ENCODE measurements at places on chromosomes 6 and 20. TPM values are rescaled to one million over a fixed set of nuclear protein-coding genes. Genes with fewer than 3 reads are reported as not detected.

The COL9A1 gene
- total RNA-seq: not detected

The TMEM217 gene
- total RNA-seq: 3.1 TPM

The CD24 gene
- not detected for total RNA-seq

The AKIRIN2 gene
- 45.2 TPM for total RNA-seq

DNA sequence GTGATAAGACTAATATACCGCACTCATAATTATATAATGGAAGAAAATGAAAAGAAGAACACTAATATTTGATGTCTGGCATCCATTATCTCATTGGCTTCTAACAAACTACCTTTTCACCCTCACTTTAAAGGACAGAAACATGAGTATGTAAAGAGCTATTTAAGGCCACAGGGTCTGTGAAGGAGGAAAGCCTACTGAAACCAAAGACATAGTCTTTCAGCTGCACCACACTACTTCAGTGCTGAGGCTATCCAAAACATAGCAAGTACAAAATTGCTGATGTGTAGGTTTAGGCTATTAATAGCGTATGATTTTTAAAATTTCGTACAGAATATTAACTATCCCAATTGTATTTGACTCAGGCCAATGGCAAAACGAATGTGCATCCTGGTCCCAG, 38.2 kb upstream of the SLC2A12 start:
- no peak for DNase-seq

GRCh38 chr20:57679113-57679512, 30.7 kb downstream of the PMEPA1 start:
- DNase-seq: no peak

DNA sequence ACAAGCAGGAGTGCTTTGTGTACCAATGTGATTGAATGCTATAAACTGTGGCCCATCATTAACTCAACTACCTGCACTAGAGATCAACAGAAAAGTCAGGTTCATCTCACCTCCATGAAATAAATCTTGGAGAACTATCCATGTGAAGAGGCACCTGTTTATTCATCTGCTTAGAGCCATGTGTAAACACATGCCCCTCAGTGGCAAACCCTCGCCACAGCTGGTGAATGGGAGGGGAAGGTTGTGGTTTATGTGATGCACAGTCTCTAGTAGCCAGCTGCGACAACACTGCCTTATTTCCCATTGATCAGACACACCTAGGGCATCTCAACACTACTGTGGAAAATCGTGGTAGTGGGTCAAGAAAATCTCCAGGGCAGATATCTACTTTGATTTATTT, 640.2 kb downstream of the PTPRT start:
- no peak for DNase-seq

DNA sequence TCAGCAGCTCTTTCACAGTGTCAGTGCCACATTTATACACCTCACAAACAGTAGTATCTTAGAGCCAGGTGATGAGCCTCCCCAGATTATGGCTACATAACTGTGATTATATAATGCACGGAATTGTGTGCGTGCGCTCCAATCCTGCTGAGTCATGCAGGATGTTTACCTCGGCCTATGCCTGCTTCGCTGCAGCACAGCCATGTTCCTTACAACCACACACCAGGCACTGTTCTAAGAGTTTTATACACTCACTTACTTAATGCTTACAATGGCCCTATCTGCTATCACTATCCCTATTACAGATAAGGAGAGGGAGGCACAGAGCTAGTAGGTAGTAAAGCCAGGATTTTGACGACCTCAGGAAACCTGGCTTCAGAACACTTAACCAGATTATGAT, 7.3 kb downstream of the ZKSCAN3 start:
- no peak for DNase-seq

DNA sequence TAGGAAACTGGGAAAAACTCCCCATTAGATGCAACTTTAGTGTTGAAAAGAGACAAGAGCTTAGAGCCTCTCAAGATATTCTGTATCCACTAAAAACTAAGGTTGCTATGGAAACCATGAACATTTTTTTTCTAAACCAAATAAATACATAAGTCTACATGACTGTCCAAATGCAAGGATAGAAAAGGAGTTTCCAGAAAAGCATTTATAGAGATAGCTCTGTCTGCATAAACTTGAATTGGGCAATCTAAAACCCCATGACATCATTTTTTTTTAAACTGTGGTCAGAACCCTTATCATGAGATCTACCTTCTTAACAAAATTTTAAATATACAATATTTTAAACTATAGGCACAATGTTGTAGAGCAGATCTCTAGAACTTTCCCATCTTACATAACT, 36.4 kb upstream of the FAM83B start:
- no peak for DNase-seq

DNA sequence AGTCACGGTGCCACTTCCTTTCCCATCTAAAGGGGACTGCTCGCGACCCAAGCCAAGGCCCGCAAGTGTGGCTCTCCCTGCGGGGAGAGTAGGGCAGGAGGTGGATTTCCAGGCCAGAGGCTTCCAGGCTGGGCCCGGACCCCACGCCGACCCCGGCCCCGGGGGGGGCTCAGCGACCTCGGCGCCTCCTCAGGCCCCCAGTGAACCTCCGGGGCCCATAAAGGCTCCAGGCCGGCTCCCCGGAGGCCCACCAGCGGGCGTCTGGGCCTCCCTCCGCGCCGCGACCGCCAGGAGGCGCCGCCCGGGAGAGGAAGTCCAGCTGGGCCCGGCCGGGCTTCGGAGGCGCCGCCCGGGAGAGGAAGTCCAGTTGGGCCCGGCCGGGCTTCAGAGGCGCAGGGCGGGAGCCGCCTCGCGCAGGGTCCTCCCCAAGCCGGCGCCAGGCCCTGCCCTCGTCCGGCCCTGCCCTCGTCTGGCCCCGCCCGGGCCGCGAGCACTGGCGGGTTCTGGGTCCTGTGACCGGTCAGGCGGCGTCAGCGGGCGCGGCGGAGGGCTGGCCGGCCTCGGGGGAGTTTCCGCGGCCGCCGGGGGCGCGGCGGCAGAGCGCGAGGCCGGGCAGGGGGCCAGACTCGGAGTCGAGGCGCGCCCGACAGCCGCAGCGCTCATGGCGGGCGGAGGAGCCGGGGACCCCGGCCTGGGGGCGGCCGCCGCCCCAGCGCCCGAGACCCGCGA, at the start of gene RAB32:
Gene RAB32, plus strand, starts transcription at position 623 of the 729 bp plus-strand sequence. Its CDS starts 39 bp downstream, at position 662.
- peak; percentile 23 for DNase-seq

DNA sequence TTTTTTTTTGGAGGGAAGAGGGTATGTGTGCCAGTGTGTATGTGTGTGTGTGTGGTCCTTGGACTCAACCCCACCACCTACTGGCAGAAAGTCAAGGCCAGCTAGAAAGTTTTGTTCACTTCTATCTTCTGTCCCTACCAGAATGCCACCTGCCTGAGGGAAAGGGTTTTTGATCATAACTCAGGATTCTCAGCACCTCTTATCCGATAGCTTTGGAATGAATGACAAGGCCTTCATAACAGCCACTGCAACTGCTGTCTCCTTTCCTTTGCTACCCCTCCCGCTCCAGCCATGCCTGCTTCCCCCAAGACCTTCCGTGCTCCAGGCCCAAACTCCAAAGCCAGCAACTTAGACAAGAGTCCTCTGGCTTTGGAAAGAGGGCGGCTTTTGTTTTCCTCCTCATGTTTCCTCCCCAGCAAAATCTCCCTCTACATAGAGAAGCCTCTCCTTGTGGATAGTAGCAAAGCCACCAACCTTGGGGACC, 18.7 kb downstream of the BTN3A1 start:
- DNase-seq: peak; percentile 47

GRCh38 chr20:19210391-19211155, 1.9 kb upstream of the SLC24A3 start:
- DNase-seq: no peak

DNA sequence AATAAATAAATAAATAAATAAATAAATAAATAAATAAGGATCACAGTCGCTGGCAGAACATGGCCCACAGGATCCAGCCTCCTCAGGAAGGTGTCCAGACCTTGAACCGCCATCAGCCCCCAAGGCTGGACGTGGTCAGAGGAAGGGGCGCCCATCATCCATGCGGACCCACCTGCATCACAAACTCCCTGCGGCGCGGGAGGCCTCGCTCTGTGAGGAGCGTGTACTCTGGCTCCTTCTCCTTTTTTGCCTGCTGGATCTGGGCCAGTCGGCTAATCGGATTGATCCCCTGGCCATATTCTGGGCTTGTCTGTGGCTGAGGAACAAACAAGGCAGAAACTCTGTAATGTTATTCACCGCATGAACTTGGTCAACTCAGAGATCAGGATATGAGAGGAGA, 65.2 kb downstream of the STAU1 start:
- no peak for DNase-seq
